ENCODE measurements at places on chromosomes 13 and 19.

DNA sequence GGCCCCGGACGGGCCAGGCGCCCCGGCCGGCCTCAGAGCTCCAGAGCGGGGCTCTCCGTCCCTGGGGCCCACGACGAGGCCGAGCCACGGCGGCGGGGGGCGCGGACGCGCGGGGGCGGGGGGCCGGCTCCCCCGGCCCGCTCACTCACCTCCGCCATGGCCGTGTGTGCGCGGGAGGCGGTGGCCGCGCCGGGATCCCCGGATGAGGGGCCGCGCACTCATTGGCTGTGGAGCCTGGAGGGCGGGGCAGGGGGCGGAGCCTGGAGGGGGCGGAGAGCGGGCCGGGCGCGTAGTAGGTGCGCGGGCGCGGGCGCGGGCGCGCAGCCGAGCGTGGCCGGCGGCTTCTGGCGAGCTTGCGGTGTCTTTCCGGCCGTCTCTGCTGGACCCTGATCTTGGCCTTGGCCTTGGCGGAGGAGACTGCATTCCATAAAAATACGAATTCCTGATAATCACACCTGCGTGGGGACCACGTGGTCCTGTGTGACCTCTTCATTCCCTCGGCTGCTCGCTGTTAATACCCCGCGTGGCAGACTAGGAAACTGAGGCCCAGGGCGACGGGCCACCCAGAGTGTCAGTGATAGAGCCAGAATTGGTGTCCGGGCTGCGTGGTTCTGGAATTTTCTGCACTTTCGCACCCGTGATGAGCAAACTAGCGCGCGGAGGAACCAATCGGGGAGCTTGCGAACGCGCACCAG is at the start of gene MIER2:
Gene MIER2, minus strand, starts transcription at position 172 of the 695 bp plus-strand sequence. Its CDS starts 14 bp downstream, at position 158.
- DNase-seq: peak; percentile 79

DNA sequence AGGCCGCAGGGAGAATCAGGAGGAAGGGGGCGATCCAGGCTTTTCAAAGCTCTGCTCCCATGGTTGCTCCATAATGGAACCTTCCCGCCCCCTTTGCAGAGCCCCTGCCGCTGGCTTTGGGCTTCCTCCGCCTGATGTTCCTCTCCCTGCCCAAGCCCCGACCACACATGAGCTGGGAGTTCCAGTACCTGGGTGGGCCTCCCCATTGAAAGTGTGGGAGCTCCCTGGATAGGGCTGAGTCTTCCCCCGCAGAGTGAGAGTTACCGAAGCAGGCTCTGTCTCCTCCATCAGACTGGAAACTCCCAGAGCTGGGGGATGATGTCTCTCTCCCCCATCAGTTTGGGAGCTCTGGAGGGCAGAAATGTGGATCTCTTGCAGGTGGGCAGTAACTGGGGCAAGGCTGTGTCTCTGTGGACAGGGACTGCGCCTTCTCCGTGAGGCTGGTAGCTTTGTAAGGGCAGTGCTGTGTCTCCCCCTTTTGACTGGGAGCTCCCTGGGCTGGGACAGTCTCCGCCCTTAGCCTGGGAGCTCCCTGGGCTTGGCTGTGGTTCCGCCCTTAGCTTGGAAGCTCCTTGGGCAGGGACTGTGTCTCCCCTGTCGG is 722 bp downstream of the DCAF15 start:
- peak; percentile 71 for DNase-seq

DNA sequence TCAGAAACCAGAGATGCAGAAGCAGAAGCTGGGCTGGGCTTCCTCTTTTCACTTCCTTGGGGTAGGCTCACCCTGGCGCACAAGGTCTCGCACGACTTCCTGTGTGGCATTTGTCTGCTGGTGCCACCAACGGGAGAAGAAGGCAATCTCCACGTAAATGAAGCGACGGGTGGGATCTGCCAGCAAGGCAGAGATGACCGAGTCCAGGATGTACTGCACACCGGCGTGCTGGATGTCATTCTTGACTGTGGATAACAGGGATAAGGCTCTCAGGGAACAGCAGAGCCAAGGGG is 1.3 kb downstream of the MAN2B1 start:
- no peak for DNase-seq

- no peak for DNase-seq
Measured at GRCh38 chr13:27201661-27202060, 30.1 kb upstream of the USP12 start.

DNA sequence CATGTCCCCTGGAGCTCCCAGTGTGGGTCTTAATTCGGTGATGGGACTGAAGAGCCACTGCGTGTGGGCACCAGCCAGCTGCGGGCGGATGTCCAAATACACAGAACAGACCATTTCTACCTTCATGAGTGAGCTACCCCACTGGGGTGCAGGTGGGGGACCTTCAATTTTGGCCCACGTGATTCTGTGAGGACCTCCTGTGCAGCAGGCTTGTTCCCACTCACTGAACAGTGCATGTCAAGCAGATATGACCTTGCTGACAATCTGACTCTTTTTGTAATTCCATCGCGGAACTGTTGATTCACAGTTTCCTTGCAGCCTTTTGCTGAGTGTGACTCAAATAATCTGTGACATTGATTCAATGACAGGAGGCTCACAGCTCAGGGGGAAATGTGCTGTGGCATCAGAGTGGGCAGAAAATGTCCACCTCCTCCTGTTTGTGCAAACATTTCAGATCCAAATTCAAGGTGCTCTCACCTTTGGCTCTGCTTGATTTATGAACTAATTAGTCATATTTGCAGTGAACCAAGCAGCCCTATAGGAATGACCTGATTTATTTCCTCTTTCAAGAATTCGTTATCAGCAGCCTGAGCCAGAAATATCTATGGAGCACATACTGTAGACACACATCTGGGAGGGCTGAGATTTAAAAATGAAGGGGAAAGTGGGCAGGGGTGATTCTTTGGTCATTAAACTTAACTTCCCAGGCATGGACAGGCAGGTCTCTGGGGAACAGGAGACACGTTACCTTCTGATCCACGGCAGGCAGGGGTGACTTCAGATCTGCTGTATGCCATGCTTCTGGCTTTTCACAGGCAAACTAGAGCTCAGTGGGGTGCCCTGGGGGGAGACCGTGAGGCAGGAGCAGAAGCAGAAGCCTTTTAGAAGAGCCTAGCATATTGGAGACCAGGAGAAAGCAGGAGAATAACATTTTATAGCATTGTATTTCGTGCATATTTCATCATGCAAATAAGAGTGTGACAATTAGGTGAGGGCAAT is 170.0 kb upstream of the KL start:
- DNase-seq: no peak

GRCh38 chr19:12015015-12015752 is 20.3 kb downstream of the ZNF433 start:
- DNase-seq: no peak

DNA sequence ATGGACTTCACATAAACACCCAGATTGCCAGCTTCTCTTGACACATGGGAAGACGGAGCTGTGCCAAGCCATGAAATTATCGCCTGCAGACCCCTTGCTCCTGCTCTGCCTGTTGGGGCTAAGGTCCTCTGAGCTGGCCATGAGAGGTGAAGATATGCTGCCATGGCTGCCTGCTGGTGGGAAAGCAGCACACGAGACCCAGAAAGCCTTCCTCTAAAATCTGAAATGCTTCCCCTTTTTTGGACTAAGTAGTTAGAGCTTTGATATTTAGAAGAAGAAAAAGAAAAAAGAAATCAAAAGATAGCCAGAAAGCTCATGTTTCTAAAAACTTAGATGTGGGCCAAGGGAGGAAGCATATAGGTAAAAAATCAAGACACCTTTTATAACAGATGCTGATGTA is 11.2 kb downstream of the WDFY2 start:
- no peak for DNase-seq

GRCh38 chr13:51004918-51005460 is 95.4 kb downstream of the RNASEH2B start:
- no peak for DNase-seq

DNA sequence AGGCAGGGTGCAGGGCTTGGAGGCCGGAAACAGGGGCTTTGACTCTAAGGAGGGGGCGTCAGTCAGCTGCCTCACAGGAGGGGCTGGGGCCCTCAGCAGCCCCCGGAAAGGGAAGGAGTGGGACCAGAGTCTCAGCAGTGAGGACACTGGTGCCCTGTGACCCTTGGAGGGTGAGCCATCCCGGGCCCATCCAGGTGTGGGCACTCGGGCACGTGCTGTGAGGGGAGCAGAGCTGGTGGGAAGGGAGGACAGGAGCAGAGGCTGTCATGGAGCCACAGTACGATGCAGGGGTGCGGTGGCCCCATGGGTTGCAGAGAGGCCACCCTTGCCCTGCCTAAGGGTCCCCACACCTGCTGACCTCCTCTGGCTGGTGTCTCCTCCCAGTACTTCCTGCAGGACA is 19.1 kb upstream of the ZNF544 start:
- no peak for DNase-seq

DNA sequence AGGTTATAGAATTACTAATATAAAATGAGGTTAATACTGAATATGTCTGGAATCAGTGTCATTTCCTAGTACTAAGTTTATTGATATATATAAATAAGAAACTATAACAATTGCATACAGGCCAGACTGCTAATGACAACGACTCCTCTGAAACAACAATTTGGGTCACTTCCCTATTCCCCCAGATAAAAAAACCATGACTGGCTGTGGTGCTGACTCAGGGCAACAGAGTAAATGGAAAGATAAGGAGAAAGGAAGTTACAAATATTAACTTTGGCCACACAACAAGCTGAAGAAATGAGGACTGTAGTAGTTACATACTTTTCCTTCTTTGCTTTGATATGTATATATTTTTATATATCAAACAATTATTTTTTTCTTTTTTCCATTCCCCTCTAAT is 263.7 kb upstream of the PCDH9 start:
- no peak for DNase-seq

DNA sequence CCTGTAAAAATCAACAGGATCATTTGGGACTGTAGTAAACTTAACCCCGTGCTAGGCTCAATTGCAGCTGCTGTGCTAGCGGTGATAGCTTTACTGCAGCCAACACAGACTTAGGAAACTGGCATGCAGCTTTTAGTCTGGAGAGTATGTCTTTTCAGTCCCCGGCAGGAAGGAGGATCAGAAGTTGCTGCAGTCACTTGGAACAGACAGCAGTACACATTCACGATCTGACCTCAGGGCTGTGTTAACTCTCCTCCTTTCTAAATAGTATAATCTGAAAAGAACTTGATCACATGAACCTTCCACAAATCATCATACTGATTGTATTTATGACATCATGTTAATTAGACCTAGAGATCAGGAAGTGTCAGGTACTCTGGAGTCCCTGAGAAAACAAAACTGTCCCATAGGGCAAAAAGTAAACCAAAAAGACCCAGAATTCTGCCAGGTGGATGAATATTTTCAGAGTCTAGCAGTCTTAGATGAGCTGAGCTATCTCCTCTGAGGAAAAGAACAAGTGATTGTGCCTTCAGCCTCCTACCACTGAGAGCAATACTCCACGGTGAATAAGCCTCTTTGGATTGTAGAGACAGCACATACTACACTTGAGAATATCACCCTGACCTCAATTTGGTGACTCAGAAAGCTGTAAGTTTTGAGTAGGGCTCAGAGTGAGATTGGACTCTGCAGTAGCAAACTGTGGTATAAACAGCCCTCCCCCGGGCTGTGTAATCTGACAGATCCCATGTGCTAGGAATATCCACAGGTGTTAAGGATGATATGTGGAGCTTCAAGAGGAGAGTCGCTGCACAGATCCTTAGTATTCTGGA is 181.0 kb upstream of the GPR12 start:
- peak; percentile 23 for DNase-seq

- no peak for DNase-seq
Measured at GRCh38 chr13:76397413-76397812, 488.8 kb downstream of the KCTD12 start.

DNA sequence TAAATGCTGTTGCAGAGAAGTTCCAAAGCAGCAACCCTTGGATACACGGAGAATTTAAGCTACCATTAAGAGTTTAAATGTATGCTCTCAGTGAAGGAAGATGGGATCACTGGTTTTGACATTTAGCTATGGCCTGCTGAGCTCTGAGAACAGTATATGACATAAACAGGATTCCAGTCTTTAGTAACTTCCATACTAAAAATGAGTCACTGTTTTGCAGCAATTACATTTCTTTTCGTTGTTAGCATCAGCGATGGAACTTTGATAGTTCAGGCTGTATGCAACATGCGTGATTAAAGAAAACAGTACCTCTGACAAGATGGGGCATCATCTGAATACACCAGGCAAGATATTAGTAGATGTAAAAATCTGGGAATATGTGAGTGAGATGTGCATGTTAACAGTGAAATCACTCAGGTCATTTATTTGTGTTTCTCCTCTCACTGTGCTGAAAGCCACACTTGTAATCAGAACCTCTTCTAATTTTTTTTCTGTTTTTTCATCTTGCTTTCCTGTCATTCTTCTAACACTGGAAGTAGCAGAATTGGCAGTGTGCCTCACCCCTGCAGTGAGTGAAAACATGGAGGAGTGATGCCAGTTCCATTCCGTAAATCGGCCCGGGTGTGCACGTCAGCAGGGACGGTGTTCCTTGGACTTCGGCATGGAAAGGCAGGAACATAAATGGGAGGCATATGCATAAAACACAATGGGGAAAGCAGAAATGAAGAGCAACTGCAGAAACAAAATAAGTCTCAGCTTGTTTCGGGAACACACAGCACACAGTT is 361.5 kb downstream of the OXGR1 start:
- DNase-seq: no peak

DNA sequence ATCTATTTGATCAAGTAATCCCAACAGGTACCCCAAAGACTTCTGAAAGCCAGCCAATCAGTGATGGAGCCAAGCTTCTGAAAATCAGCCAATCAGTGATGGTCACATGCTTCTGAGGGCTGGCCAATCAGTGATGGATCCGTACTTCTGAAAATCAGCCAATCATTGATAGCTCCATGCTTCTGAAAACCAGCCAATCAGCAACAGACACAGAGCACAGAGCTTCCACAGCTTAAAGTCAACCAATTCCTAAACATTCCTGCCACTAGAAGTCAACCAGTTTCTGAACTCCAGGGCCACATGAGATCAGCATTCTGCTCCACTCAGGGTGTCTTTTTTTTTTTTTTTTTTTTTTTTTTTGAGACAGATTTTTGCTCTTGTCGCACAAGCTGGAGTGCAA is 8.2 kb upstream of the HSD17B14 start:
- peak; percentile 27 for DNase-seq

- DNase-seq: peak; percentile 21
Measured at GRCh38 chr19:57850553-57851017, 926 bp downstream of the ZNF587 start.

GRCh38 chr19:1473085-1473851 is 5.7 kb downstream of the C19orf25 start:
- DNase-seq: no peak
